ENCODE measurements at places on chromosomes 1 and 21.

- DNase-seq, result no peak
Observed at GRCh38 chr1:92192246-92192645, 25.5 kb upstream of the C1orf146 start.

DNA sequence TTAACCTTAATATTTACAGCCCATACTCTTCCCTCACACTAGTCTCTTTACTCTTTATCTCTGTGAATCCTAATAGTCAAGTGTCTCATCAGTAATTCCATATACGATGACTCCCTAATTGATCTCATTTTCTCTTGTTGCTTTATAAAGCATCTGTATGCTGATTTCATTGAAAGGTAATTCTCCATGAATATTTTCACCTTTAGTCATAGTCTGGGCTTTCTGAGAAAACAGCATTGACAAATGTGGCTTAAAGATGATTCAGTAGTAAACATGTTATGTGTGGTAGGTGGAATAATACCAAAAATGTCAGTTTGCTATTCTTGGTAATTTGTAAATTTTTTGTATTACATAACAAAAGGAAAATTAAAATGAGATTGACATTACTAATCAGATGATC, 1176.5 kb downstream of the NCAM2 start:
- no peak for DNase-seq

DNA sequence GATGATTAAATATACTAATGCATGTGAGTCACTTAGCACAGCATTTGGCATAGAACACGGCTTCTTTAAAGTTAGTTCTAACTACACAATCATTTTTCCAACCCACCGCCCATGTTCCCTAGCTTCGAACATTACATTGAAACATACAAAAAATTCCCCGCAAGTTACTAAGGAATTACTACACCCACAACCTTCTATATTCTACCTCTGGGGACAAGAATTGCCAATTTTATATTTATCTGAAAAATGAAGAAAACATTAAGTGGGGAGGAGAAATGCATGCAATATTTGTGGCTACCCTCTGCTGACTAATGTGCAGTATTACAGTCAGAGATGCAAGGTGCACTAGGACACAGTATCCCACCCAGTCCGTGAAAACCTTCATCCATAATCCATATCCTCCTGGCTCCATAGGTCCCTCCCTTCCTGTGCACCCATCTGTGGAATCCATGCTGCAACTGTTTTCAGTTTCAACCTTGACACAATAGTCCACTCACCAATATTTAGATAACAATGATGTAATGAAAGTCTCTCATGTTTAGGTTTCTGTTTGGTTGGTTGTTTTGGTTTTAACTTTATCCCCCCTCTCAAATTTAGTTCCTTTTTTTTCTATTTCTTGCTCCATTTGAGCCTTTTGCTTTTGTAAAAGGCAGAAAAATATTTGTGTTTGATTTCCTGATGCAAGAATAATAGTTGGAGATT, 31.6 kb downstream of the RGS5 start:
- DNase-seq, result no peak

DNA sequence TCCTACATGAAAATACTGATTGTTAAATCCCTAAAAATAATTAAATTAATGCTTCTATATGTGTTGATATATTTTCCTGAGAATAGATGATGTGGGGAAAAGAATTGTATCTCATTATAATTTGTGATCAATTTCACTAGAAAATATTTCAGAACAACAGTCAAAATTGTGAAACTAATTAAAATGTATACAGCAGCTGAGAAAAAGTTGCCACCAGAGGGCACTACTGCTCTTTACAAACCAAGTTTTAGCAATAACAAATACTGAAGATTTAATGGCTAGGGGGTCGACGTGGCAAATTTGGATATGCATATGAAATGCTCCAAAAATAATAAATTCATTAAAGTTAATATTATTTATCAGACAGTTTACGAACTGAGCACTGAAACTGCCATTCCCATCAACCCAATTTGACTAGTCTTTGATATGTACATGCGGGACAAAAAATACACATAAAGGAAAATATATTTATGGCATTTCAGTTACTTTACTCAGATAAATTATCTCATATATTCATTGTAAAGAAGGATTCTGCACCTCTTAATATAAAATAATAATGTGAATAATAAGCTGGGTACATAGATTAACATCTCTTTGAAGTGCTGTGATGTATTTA, 96.3 kb upstream of the TMPRSS15 start:
- DNase-seq, result no peak

DNA sequence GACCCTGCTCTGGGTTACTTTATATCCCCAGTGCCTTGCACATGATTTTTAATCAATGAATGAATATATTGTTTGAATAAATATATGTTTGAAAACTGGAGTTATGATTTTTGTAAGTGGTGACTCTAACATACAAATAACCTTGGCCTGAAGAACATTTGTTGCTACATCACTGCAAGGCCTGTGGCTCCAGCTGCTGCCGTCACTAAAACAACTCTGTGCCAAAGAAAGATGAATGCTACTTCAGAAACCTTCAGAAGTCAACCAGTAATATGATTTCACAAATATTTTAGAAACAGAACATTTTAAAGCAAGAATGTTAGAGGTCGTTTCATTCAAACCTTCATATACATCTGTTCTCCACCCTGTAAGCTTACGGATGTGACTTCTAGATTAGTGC, 60.6 kb upstream of the SEC16B start:
- DNase-seq, result no peak

- DNase-seq, result no peak
Observed at GRCh38 chr21:44901391-44902074, 19.2 kb downstream of the ITGB2 start.

DNA sequence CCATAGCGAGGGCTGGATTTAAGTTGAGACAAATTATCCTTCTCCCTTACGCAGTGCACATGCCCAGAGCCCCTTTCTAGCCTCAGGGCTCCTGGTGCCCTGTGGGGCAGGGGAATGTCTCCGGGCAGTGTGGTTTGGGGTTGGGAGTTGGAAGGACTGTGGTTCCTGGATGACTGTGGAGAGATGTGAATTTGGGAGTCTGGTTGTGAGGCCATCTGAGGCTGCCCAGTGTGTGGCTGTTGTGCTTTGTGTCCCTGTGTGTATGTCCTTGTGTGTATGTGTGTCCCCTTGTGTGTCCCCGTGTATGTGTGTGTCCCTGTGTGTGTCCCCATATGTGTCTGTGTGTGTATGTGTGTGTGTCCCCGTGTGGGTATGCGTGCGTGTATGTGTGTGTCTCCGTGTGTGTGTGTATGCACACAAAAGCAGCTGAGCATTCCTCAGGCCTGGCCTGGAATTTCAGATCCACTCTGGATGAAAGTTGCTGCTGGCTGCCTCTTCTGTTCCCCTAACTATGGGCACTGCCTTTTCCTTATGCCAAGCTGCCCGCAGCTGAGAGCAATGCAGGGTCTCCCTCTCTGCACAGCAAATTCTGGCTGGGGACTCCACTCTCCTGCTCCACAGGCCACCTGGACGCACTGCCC, 65.4 kb downstream of the UBIAD1 start:
- no peak for DNase-seq

Measured in activated naive CD8-positive, alpha-beta T cell treated with anti-CD3 and anti-CD28 coated beads, Interleukin-2, amount 50 U/mL, for 16 hours (primary cell).